Activated T-helper 2 cell treated with anti-CD3 and anti-CD28 coated beads, Interferon-gamma antibody, Interleukin-2, Interleukin-4, amounts not matched to agents 10 μg/mL and 5 μg/mL and 100 μg/mL, durations not matched to agents 14 hours and 24 hours and 36 hours (primary cell): ENCODE measurements at places on chromosomes 6 and 20. TPM values are rescaled to one million over a fixed set of nuclear protein-coding genes. Genes with fewer than 3 reads are reported as not detected.
A peak's percentile ranks its signal among the peaks of the same experiment; 100 is the strongest.

Gene PLCB4
- total RNA-seq: not detected in 2 replicates

GRCh38 chr6:89348372-89348771 is 4.2 kb downstream of the UBE2J1 start:
- no peak for DNase-seq

DNA sequence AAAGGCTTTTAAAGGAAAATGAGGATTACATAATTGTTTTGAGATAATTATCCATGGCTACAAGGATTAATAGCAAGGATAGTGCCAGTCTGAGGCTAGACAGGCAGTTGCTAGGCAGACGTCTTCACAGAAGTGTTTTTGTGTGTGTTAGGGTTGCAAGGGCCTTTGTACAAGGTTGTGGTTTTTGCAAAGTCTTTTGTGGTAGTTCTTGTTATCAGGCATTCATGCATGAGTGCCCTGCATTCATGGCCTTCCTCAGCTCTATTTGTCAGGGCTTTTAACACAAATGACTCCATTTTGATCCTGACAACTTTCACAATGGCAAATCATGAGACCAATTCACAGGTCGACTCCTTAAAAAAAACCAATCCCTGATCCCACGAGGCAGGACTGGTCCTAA is 68.1 kb upstream of the TXNDC5 start:
- DNase-seq: no peak

- peak; percentile 23 for DNase-seq
Measured at GRCh38 chr6:21438237-21438985, 155.1 kb upstream of the SOX4 start.
